ENCODE measurements at places on chromosomes 6 and 20.

DNA sequence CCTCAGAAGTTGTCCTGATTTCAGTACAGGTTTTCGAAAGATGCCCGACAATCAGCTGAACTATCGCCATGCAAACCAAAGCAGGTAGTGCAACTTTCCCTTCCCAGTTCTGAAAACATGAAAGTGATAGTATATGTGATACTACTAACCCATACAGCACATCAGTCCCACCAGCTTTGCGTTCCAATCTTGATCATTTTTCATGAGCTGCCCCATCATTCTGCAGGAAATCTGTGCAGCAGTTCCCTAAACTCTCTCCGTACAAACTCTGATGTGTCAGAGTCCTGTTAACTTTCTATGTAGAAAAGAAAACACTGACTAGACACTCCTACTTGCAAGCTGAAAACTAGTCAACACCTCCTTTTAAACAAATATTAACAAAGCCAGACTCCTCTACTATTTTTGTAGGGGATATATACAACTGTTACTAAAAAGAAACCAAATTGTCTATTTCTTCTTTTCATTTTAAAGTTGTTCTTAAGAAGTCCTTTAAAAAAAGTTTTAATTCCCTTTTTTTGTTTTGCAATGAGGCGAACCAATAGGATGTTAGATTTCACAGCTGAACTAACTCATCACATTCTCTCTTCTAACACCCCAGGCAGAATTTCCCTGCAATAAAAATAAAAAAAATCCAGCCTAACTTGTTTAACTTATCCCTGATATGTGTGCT, 99.6 kb upstream of the DST start:
- peak; percentile 18 for DNase-seq

GRCh38 chr6:156809034-156809433, 31.9 kb downstream of the ARID1B start:
- peak; percentile 46 for DNase-seq

DNA sequence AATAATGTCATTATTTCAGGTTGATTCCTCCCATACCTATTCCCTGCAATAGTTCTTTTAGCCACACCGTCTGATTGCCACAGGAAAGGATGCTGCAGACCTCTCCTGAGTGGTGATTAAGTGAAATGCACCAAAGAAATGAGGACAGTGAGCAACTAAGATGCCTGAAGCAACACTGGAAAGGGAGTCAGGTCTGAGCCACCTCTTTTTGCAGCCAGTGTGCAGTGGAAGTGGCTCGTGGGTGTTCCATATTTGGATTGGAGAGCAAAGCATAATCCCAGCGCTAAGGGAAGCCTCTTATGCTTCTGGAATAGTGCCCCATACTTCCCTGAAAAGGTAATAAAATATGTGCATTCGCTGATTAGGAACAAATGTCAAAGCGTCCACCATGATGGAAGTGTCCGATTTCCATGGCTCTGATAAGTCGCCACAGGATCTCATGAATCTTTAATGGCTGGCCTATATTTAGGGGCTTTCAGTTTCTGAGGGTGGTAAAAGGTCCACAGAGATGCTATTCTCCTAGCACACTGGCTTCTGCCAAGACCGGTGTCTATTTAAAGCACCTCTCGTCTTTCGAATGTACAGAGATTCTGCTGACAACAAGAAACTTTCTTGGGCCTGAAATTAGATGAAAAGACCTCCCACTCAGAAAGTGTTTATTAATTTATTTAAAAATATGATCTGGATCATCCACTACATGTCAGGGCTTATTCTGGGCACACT, 253.9 kb downstream of the SLC24A3 start:
- no peak for DNase-seq

GRCh38 chr6:138596126-138596525, 96.8 kb upstream of the NHSL1 start:
- no peak for DNase-seq

DNA sequence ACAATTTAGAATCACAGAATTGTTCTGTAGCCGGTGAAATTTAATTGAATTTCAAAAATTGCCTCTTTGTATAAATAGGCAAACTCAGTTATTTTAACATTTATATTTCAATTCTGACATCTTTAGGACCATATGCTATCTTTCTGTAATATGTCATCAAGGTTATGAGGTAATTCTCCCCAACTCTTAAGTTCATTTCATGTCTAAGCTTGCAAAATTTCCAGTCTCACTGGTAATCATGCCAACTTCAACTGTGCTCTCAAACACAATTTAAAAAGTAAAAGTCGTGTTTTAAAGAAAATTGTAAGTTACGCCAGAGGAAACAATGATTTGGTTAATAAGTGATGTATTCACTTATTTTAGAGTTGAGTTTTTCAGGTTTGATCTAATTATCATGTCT, 1.4 kb downstream of the NCOA7 start:
- DNase-seq, result no peak

GRCh38 chr6:56758553-56758952, 115.9 kb upstream of the DST start:
- DNase-seq, result no peak

DNA sequence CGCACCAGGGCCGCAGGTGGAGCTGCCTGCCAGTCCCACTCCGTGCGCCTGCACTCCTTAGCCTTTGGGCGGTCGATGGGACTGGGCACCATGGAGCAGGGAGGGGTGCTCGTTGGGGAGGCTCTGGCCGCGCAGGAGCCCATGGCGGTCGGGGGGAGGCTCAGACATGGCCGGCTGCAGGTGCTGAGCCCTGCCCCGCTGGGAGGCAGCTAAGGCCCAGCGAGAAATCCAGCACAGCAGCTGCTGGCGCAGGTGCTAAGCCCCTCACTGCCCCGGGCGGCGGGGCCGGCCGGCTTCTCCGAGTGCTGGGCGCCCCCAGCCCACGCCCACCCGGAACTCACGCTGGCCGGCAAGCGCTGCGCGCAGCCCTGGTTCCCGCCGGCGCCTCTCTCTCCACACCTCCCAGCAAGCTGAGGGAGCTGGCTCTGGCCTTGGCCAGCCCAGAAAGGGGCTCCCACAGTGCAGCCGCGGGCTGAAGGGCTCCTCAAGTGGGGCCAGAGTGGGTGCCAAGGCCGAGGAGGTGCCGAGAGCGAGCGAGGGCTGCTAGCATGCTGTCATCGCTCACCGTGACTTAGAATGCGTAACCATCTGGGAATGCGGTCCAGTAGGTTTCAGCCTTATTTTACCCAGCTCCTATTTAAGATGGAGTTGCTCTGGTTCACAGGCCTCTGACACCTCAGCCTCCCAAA, 77.3 kb downstream of the C6orf52 start:
- DNase-seq, result no peak

DNA sequence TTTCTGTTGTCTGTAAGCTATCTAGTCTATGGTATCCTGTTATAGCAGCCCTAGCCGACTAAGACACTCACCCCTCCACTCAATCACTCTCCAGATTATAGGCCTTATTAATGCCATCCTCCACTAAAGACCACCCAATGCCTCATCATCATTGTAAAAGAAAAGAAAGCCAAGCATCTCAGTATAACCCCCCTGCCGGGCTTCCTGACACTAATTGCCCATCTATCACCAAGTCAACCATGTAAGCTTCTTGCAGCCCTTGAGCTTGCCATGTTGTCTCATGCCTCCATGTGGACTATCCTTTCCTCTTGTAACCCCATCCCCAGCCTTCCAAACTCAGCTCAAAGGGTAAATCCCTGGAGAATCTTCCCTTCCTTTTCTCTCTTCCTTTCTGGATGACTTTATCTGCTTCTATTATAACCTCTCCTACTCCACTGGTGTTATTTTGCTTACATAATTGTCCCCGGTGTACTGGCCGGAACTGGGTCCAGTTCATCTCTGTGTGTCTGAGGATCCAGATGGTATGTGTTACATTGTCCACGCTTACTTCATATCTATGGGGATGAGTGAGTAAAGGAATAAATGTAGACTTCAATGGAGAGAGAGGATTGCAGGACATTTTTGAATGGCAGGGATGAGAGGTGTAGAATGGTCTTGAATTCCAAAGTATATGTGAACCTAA, 202.9 kb upstream of the SOX4 start:
- DNase-seq, result no peak

- no peak for DNase-seq
These were observed 233.5 kb downstream of the TMEM242 start for GRCh38 chr6:157089851-157090250.

DNA sequence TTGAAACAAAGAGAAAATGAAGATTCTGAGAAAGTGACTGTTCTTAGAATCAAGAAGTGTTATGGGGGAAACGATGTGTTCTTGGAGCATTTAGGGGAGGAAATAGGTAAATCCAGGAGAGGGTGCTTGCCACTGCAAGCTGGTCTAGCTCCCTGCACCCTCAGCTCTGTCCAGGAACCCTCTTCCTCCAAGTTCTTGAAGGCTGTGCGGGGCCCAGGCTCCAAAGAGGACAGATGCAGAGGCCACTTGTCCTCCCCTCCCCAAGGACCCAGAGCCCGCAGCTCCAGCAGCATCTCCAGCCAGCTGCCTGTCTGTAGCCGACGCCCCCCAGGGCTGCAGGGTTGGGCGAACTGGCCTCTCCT, 87.9 kb downstream of the CDC5L start:
- DNase-seq, result no peak

DNA sequence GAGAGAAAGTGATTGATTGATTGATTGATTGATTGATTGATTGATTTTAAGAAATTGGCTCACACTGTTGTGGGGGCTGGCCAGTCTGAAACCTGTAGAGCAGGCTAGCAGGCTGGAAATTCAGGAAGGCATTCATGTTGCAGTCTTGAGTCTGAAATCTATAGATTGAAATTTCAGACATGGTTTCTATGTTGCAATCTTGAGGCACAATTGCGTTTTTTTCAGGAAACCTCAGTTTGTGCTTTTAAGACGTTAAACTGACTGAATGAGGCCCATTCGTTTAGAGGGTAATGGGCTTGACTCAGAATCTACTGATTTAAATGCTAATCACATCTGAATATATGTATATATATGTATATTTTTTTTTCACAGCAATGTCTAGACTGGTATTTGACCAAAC, 106.3 kb downstream of the STXBP5 start:
- no peak for DNase-seq

DNA sequence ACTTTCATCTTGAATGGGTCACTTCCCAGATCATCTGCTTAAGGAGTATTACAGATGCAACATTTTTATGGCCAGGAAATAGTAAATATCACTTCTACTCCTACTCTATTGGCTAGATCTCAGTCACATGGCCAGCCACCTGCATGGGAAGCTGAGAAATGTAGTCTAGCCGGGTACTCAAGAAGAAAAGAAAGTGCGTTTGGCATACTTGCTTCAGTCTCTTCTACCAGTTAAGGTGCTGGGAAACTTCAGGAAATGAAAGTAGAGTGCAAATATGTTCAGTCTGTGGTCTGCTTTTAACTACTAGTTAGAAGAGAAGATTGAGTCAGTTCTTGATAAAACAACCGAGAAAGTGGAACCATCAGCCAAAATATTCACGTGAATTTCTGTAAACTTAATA, 129.2 kb downstream of the PDSS2 start:
- peak; percentile 57 for DNase-seq

GRCh38 chr20:34459209-34459897, 56.9 kb upstream of the DYNLRB1 start:
- DNase-seq, result no peak

DNA sequence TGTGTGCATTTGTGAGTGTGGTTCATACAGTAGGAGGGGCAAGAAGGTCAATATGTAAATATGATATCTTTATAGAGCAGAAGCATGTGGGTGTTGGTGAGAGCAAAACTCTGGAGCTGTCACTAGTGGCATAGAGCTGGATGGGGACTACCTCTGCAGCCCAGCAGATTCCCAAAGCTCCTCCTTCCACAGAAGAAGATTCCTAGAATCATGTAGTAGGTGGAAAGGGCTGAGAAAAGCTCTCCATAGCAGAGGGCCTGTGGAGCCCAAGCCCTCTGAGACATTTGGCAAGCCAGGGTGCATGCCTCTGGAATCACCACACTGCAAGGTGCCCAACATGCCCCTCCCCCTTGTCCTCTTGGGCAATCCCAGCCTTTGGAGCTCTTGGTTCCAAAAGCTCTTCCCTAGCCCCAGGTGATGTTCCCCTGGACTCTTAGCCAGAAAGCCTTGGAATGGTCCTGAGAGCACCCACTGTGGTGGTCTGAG, 233.2 kb downstream of the LRFN2 start:
- DNase-seq, result no peak

- DNase-seq, result no peak
These were observed 8.5 kb upstream of the SDCBP2 start for GRCh38 chr20:1337441-1337840.

- DNase-seq, result no peak
These were observed 22.4 kb downstream of the ELOVL2 start for GRCh38 chr6:11021714-11022113.

DNA sequence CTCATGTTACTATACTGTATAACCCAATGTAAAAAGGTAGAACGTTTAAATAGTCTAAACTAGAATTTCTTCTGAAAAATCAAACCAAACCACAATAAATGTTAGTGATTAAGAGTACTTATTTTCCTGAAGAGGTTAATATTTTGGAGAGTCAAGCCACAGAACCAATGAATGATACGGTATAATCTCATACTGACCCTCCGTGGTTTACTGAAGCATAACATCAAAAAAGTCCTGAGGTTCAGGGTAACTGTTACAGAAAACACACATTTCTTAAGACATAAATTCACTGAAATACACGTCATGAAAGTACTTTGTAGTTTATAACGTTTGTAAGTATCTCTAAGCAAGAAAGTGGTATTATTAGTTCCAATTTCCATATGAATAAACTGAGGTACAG, 28.9 kb downstream of the ESF1 start:
- DNase-seq, result no peak

- DNase-seq, result no peak
These were observed 819 bp upstream of the IMPG1 start for GRCh38 chr6:76073281-76073680.

DNA sequence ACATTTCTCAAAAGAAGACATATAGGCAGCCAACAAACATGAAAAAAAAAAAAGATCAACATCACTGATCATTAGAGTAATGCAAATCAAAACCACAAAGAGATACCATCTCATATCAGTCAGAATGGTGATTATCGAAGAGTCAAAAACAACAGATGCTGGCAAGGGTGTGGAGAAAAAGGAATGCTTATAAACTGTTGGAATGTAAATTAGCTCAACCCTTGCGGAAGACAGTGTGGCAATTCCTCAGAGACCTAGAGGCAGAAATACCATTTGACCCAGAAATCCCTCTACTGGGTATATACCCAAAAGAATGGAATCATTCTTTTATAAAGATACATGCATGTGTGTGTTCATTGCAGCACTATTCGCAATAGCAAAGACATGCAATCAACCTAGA, 303.8 kb upstream of the THEMIS start:
- no peak for DNase-seq

DNA sequence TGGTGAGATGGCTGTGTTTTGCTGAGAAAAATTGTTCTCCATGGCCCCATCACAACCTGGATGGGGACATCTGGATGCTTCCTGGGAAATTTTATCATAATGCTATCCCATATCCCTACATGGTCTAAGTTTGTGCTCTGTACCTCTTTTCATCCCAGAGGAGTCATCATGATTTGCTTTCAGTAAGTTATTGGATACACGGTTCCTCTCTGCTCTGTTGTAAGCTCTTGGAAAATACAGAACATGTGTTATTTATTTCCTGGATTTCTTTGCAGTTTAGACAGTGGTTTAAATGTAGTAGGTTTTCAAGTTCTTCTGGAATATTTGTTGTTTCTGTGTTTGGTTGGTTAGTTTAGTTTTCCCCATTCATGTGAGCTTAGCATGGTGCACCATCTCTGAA, 129.2 kb upstream of the ECI2 start:
- no peak for DNase-seq

GRCh38 chr6:131015025-131015591, 47.9 kb downstream of the EPB41L2 start:
- DNase-seq, result no peak

- no peak for DNase-seq
These were observed 440.6 kb upstream of the SLC35B3 start for GRCh38 chr6:8875986-8876385.

All from GM10248 (cell line).